ENCODE measurements at places on chromosomes 2 and 18.

DNA sequence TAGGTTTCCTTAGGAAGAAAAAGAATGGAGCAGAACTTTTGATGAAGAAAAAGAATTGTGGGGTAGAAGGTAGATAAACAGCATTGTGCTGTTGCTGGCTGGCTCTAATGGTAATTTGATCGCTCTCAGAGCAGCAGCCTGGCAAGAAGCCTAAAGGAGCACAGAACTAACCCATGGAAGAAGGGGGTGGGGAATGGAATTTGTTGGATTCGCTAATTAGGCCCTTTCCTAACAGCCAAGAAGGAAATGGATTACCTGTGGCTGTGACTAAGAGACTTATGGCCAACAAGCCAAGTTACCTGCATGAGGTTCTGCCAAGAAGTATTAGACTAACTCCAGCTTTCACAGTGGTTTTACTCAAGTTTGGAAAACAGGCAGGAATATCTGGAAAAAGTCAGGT lies 210.6 kb downstream of the IKZF2 start:
- DNase-seq: no peak

GRCh38 chr2:26455037-26455669 lies 22.8 kb downstream of the OTOF start:
- DNase-seq: no peak

GRCh38 chr2:125696560-125696959 lies 959.4 kb upstream of the GYPC start:
- DNase-seq: no peak

GRCh38 chr2:128276878-128277675 lies 41.6 kb downstream of the HS6ST1 start:
- no peak for DNase-seq

GRCh38 chr2:203918839-203919238 lies 17.7 kb upstream of the ICOS start:
- no peak for DNase-seq

- DNase-seq: peak; percentile 25
These were observed 7.3 kb downstream of the CLHC1 start for GRCh38 chr2:55224761-55225261.

DNA sequence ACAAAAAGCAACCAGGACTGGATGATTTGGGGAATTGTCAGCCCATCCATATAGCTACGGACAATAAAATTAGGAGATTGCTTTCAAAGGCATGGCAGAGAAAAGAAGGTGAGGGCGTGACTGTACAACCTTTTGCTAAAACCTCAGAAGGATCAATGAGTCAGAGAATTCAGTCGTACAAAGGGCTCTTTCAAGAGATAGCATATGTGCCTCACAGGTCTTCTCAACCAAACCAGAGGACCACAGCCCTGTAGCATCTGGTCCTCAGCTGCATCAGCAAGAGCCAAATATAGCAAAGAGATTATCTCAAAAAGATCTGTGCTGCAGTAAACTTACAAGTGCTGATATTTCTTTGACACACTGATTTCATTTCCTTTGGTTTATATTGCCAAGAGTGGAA lies 149.9 kb upstream of the RAB6C start:
- no peak for DNase-seq

- DNase-seq: no peak
These were observed 52.6 kb downstream of the QPCT start for GRCh38 chr2:37396890-37397565.

DNA sequence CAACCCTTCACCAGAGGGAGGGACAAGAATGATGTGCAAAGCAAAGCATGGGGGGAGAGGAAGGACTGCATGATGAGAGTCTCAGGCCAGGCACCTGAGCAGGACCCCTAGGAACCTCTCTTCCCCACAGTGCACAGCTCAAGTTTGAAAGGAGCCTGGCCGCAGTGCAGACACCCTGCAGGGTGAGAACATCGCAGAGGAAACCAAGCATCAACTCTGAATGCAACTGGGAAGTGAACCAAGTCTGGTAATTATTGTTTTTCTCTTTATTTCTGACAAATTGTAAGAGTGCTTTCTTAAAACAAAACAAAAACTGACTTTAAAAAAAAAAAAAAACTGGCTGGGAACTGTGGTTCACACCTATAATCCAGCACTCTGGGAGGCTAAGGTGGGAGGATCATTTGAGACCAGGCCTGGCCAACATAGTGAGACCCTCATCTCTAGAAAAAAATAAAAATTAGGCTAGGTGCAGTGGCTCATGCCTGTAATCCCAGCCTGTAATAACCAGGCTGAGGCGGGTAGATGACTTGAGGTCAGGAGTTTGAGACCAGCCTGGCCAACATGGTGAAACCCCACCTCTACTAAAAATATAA lies 15.3 kb downstream of the NPC1 start:
- DNase-seq: no peak

GRCh38 chr2:28219758-28220368 lies 172.8 kb upstream of the FOSL2 start:
- DNase-seq: no peak

- DNase-seq: no peak
These were observed 74.6 kb downstream of the COL5A2 start for GRCh38 chr2:189104934-189105333.

GRCh38 chr2:195450552-195451113 lies 206.4 kb upstream of the SLC39A10 start:
- DNase-seq: no peak

- DNase-seq: no peak
These were observed 48.7 kb downstream of the DPP4 start for GRCh38 chr2:162025121-162025911.

GRCh38 chr2:111665551-111666116 lies 218.4 kb downstream of the ANAPC1 start:
- no peak for DNase-seq

Measured in CD8-positive, alpha-beta T cell (primary cell).